ENCODE measurements at places on chromosomes 1 and 21.

DNA sequence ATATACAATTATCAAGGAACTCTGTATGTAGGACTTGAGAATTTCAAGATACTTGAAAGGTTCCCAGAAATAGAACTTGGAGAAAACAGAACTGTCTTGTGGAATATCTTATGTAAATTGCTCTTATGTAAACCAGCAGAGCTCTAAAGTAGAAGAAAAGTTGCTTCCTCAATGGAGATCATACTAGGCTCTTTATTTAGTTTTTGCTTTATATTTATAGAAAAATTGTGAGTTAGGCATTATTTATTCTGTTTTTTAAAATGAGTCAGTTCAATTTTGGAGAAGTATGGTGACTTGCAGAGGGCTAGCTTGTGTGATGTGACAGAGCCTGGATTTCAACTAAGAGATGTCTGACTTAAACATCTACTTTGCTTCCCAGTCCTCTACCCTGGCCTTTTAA, 40.4 kb downstream of the ATP6V1G3 start:
- DNase-seq = no peak

GRCh38 chr1:190494451-190494850, 16.8 kb upstream of the BRINP3 start:
- no peak for DNase-seq

DNA sequence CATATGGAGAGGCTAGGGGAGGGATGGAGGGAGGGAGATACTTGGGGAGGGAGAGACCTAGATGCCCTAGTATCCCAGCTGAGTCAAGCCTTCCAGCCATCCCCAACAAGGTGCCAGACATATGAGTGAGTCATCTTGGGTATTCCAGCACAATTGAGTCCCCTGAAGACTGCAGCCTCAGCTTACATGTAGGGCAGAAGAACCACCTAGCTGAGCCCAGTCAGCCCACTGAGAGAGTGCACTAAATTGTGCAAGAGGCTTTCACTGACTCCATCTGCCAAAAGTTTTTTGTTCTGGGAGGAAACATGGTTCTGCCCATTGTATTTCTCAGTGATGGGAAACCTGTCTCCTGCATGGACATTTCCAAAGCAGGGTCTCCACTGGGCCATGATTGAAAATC, 76.4 kb downstream of the FOXD2 start:
- DNase-seq = no peak

GRCh38 chr1:167795810-167796740, 74.3 kb downstream of the MPZL1 start:
- DNase-seq = peak; percentile 68

DNA sequence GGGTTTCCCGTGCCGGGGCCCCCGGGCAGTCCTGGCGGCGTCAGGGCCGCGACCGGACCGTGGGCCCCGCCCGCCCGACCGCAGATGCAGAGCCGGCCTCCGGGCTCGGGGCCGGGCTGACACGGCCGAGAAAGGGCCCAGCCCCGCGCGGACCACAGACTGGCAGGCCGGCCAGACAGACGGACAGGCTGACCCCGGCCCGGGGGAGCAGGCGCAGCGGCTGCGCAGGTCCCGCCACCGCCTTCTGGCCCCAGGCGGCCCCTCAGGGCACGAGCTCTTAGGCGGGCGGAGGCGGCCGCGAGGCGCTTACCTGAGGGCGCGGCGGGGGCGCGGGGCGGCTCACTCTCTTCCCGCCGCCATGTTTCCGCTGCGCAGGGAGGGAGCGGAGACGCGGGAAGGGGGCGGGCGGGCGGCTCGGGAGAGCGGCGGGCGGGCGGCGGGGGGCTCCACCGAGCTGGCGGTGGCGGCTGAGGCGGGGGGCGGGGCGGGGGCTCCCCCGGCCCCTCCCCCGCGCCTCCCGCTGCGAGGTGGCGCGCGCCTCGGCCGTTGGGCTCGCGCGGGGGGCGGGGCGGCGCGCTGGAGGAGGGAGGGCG, at the start of gene SCMH1:
TSS of gene SCMH1 (minus strand) at position 558 of the 593 bp plus-strand sequence. CDS start 56,173 bp downstream, outside the sequence.
- DNase-seq = peak; percentile 22

GRCh38 chr1:76892675-76893074, 25.4 kb downstream of the ST6GALNAC5 start:
- no peak for DNase-seq

GRCh38 chr1:109786531-109787021, 22.9 kb upstream of the EPS8L3 start:
- no peak for DNase-seq

- peak; percentile 86 for DNase-seq
Measured at GRCh38 chr1:43573066-43573800, 42.5 kb downstream of the PTPRF start.

DNA sequence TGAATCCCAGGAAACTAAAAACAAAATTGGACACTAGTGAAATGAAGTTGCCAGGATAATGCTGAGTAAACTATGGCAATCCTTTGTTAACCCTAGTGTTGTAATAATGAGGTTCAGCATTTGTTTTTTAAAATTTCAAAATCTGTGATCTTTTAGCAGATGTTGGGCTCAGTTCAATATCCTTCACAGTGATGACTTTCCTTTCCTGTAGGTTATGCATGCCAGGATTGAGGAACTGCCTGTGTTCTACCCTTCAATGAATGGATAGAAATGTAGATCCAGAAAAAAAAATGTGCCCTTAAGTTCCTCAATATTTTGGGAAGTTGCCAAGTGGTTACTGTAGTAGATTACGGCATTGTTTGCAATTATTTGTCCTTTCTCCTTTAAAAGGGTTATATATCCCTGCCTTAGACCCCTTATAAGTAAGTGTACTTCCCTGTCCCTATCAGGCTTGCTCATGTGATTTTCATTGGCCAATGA, 35.5 kb upstream of the IRF2BP2 start:
- DNase-seq = no peak

DNA sequence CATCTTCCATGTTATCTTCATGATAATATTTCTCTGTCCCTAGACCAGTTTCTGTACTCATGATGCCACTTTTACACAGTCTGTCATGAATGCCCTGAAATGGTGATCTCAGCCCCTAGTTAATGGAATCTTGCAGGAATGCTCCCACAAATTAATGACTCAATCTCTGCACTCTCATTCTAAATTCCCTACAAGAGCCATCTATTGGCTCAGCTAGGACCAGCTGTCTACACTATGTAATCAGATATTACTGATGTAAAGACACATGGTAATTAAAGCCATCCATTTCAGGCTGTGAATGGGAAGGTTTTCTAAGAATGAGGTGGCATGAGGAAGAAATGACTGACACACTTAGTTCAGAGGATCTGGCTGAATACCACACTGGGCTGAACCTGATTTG, 199.1 kb upstream of the KCND3 start:
- no peak for DNase-seq

GRCh38 chr1:32465578-32465933, 684 bp downstream of the ZBTB8B start:
- no peak for DNase-seq

GRCh38 chr1:84985365-84985764, 11.5 kb downstream of the MCOLN2 start:
- DNase-seq = no peak

DNA sequence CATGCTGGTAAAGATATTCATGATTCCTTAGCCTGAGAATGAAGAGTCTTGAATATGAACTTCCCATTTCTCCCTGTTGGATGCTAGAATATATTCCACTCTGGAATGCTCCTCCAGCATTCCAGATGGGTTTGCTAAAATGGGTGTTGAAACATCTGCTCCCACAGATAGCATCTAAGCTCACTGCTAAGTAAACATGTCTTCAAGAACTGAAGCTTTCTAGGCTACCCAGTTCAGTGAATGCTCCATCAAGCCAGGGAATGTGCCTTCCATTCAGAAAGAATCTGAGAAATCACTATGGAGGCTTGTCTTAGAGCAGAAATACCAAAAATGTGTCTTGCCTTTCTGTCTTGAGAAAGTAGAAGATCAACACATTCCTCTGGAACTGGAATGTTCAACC, 81.1 kb downstream of the TNFSF18 start:
- DNase-seq = peak; percentile 53

GRCh38 chr1:215082532-215083382, at the start of gene KCNK2:
KCNK2 (plus strand) TSS chr1:215082737; CDS start chr1:215083386, 649 bp downstream.
- DNase-seq = no peak

DNA sequence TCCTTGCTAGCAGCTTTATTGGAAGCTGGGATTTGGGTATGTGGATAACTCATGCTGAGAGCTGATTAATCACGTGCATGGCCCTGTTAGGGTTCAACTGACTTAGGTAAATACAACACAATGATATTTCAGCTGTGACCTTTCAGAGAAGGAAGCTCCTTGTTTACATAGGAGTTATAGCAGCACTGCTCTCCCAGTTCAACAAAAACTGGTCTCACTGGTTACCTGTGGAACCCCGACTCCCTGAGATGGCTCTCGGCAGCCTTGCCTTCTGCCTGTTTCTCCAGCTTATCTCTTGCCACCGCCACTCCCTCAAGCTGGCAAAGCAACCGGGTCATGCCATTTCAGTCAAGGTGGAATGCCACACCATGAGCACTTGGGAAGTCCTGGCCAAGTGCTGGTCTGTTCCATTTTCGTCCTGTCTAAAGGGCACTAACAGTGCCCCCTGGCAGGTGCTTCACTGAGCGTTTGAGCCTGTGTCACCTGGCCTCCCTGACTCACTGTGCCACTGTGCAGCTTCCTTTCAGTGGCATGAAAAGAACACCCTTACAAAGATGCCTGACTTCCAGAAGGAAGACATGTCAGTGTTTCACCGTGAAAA, 31.6 kb downstream of the DOP1B start:
- DNase-seq = no peak

DNA sequence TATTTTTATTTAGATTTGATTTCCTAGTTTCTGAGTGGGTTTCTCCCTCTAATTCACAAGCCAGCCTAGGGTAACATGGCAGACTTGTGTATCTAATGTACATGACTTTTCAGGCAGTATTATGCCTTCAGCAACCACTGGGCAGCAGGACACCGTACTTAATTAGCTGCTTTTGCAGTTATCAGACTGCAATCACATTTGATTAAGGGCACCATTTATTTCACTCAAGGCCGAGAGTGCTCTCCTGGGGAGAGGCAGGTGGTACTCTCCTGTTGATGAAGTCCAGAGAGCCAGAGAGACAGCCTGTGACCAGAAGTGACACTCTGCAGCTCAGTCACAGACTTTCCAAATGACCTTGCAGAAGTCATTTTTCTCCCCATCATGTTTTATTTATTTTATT, 18.7 kb downstream of the CYYR1 start:
- DNase-seq = no peak

- DNase-seq = peak; percentile 25
Measured at GRCh38 chr1:101190441-101190840, 46.4 kb upstream of the S1PR1 start.

DNA sequence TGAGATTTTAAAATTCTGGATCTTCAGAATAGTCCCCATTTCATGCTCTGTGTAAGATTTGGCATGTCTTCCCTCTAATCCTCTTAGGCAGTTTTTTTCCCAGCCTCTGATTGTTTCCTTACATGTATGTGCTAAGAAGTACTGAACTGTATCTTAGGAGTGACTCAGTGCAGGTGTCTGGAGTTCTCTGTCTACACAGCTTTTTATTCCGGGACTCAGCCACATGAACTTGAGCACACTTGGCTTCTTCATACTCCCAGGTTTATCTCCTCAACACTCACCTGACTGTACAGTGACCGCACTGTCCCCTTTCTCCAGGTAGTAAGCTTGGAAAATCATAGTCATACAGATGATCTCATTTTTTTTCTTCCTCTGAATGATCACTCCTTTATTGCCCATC, 50.7 kb downstream of the SYT14 start:
- DNase-seq = no peak

DNA sequence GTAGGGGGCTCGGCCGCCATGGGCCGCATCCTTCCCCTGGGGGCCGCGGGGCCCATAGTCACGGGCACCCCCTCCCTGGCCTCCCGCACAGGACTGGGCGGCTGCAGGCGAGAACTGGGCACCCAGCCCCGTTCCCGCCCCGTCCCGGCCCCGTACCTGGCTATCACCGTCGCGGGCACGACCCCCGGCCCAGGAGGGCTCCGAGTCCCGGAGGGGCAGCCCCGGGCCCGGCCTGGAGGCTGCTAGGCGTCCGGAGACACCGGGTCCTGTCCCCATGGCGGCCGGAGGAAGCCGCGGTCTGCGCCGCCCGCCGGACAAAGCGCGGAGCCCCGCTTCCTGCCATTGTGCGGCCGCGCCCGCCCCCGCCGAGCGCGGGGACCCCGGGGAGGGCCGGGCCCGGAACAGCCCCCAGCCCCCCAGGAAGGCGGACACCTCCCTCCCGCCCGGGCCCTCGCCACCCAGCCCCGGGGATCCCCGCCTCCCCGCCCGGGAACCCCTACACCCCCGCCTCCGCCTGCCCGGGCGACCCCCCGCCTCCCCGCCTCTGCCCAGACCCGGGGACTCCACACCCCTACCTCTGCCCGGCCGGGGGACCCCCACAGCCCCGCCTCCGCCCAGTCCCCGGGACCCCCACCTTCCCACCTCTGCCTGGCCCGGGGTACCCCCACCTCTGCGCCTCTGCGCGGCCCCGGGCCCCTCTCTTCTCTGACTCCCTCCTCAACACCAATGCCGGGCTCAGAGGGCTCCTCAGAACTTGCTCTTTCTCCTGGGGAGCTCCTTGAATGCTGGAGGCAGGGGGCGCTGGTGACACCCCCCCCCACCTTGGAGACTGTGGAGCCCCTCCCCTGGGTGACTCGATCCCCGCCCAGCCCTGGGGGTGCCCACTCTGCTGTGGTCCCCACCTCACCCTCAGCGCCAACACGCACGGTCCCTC, 6.0 kb downstream of the PLEKHG5 start:
- DNase-seq = no peak

GRCh38 chr1:84632673-84633434, 57.4 kb downstream of the SSX2IP start:
- peak; percentile 76 for DNase-seq

Measured in astrocyte of the spinal cord (primary cell).